Right lung (tissue), 10 donors: ENCODE measurements at places on chromosomes 13 and 19. TPM values are rescaled to one million over a fixed set of nuclear protein-coding genes. Genes with fewer than 3 reads are reported as not detected.
A peak's percentile ranks its signal among the peaks of the same experiment; 100 is the strongest.

GRCh38 chr13:26760832-26761582, 421 bp upstream of the GPR12 start:
- DNase-seq = no peak

DNA sequence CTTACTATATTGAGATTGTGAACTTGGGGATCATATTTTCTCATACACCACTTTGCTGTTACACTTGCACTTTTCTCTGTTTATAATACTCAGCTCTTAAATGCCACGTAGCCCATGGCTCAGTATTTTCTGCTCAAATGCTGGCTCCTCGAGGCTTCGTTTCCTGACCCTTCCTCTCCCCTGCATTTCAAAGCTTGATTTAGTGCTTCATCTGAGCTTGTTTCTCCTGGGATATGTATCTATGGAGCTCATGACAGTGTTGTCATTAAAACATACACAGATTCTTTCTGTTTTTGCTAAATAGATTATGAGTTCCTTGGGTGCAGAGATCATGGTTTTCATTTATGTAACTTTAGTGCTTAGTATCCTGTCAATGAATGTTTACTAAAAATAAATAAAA, 11.4 kb downstream of the CSNK1A1L start:
- DNase-seq = no peak

The CAPNS1 gene
- 696 TPM for polyA plus RNA-seq

The KCNN4 gene
- polyA plus RNA-seq = 1.5 TPM

GRCh38 chr19:17450264-17451075, 2.0 kb upstream of the TMEM221 start:
- no peak for DNase-seq

- no peak for DNase-seq
These were observed 112.4 kb downstream of the KATNAL1 start for GRCh38 chr13:30194906-30195305.

The HIF3A gene
- polyA plus RNA-seq = 203 TPM

GRCh38 chr13:110925023-110925612, 10.2 kb upstream of the ANKRD10 start:
- DNase-seq = peak; percentile 40

GRCh38 chr13:75305059-75305458, 176.9 kb downstream of the TBC1D4 start:
- no peak for DNase-seq
